Stimulated activated CD8-positive, alpha-beta memory T cell treated with anti-CD3 and anti-CD28 coated beads, Interleukin-4, amount 100 ng/mL, for 4 hours (primary cell): ENCODE measurements at places on chromosomes 7 and 10.

GRCh38 chr10:117519879-117520278 lies 22.7 kb upstream of the EMX2 start:
- DNase-seq: no peak

- DNase-seq: no peak
Measured at GRCh38 chr7:118250860-118251494, 26.5 kb downstream of the ANKRD7 start.

GRCh38 chr10:123761666-123762230 lies 95.6 kb downstream of the GPR26 start:
- no peak for DNase-seq

GRCh38 chr7:34061149-34061548 lies 155.8 kb downstream of the BMPER start:
- no peak for DNase-seq

GRCh38 chr7:5320391-5320790 lies 37.6 kb downstream of the SLC29A4 start:
- DNase-seq: no peak

DNA sequence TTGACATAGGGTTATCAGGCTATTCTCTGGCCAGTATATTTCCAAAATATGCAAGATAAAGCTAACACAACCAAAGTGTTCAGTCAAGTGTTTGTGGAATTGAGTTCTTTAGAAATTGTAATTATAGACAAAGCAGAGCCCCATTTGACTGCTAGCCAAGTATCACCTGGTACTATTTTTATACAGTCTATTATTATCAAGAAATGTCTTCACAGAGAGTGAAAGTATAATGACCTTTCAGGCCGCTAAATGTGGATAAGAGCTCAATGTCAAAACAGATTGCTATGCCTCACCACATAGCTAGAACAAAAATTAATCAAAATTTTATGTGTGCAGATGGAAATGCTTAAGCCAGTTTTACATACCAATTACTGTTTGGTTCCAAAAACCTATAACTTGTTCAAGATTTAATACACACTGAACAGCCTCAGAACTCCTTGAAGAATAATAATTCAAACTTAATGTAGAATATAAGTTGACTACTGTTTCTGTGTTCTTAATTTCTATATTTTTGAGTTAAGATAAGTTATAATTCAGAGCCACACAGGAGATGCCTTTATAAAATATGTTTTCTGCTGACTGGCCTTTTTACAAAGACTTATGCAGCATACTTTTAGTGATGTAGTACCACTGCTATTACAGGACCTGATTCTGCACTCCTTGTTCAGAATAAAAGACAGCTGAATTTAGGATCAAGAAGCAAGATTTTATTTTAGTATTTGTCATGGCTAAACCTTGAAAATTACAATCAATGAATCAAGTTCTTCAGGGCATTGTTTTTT lies 31.0 kb downstream of the PRPS1L1 start:
- no peak for DNase-seq
